ENCODE measurements at places on chromosomes 7 and 10.

- peak; percentile 26 for DNase-seq
Measured at GRCh38 chr10:100656454-100656853, 88.9 kb upstream of the PAX2 start.

DNA sequence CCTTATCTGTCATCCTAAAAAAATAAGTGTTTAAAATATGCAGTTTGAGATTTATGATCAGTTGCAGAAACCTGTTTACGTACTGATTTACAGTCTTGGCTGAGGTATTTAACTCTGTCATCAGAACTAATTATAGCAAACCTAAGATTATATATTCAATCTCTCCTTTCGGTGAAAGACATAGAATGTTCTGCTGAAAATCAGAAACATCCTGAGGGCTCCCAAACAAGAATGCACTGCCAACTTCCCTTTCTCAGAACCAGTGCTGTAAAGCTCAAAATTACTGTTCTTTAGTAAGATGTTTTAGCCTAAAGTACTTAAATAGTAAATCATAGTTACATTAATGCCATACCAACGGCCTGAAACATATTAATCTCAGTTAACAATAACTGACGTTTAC is 34.3 kb downstream of the FAM204A start:
- DNase-seq: no peak

GRCh38 chr10:112774798-112775197 is 175.2 kb upstream of the TCF7L2 start:
- DNase-seq: no peak

- DNase-seq: peak; percentile 96
Measured at GRCh38 chr10:78302989-78303854, 269.6 kb downstream of the RPS24 start.

DNA sequence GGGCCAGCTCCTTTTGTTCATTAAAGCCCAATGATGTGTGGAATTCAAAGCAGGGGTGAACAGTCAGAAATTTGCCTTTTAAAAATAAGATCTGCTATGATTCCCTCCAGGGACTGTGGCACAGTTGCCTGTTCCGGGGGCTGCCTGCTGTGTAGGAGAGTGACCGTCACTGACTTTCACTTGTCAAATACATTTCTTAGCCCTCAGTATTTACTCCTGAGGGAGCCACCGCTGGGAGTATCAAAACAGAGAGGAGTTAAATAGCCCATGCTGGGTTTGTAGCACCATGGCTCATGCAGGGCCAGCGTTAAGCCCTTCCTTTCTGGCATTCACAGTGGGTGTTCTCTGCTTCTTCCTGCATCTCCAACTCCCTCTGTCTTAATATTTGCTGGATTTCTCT is 897.8 kb downstream of the SORCS3 start:
- no peak for DNase-seq

GRCh38 chr7:35993676-35994606 is 159.1 kb upstream of the EEPD1 start:
- DNase-seq: no peak

- DNase-seq: no peak
Measured at GRCh38 chr7:117674617-117675016, 194.8 kb downstream of the CFTR start.

GRCh38 chr7:4800487-4800886 is 25.1 kb downstream of the AP5Z1 start:
- DNase-seq: no peak

- no peak for DNase-seq
Measured at GRCh38 chr10:78894841-78895195, 173.9 kb upstream of the ZMIZ1 start.

- DNase-seq: no peak
Measured at GRCh38 chr7:27125986-27126394, 4.6 kb downstream of the HOXA4 start.

DNA sequence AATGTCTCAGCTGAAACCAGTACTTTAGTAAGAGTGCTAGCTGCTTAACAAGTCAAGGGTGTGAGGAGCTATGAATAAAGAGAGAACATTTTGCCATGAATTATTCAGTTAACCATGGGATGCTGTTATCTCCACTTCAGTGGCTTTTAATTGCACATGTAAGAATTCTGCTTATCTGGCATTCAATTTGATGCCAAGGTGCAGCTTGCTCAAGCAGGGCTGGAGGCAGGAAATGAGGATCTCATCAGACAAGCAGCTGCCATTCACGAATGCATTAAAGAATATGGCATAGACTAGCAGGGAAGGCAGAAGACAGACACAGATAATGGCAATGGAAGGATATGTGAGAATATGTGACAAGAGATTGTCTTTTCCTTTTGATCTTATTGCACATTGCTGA is 697.8 kb downstream of the NRG3 start:
- DNase-seq: no peak

DNA sequence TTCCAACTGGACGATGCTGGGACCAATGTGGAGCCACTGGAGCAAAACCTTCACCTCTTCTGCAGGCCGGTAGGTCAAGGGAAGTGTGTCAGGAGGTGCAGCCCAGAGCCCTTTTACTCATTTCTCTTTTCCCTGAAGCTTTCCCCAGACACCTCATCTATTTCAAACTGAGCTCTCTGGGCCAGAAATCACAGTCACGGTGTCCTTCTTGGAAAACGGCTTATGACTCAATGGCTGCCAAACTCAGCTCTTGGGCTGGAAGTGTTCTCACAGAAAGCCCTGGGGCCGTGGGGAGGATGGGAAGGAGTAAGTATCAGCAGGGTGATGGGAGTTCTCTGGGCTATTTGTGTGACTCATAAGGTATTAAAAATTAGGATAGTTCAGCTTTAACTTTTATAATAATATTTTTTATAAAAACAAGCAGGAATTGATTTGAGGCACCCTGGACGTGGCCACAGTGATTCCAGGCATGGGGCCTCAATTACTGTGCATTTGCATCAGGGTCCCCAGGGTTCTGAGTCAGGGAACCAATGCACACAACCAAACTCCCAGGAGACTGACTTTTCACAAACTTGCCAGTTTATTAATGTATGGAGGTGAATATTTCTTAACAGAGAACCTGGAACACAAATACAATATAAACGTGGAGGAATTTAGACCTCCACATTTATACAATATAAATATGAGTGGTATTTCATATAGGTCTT is 187.4 kb upstream of the TMEM72 start:
- DNase-seq: no peak

GRCh38 chr7:11665357-11665756 is 166.6 kb downstream of the THSD7A start:
- no peak for DNase-seq

DNA sequence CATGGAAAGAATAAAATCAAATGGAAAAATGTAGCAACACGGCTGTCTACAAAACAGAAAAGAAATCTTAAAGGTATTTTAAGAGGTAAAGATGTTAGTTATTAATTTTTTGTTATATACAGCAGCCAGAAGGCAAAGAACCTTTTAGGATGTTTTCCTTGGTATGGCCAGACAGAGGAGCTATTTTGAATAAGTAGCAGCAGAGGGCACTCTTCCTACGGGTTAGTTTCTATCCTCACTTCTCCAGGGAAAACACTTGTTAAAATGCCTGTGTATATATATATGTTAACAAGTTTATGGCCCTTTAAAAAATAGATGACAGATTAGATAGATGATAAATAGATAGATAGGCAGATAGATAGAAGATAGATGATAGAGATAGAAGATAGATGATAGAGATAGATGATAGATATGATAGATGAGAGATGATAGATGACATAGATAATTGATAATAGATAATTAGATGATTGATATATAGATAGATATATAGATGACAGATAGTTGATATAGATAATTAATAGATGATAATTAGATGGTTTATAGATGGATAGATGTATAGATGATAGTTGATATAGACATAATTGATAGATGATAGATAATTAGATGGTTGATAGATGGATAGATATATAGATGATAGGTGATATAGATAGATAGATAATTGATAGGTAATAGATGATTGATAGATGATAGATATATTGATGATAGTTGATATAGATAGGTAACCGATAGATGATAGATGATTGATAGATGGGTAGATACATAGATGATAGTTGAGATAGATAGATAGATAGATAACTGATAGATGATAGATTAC is 57.8 kb upstream of the WIPF3 start:
- DNase-seq: no peak

DNA sequence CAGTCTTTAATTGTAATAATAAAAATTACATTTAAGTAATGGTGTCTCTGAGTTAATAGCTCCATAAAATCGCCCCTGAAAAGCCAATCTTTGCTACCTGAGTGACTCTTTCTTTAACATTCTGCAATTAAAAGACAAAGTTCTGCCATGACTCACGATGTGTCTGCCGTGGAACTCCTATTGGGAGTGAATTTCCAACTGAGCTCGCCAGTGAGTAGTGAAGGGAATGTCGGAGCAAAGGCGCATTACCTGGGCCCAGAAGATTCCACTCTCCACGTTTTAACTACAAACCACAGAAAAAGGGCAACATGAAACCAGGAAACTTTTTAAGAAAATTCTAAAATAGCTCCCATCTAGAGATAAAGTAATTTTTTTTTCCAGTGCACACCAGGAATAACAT is 36.9 kb upstream of the RNF32 start:
- DNase-seq: no peak

- DNase-seq: no peak
Measured at GRCh38 chr7:17463511-17464085, 165.1 kb downstream of the AHR start.

DNA sequence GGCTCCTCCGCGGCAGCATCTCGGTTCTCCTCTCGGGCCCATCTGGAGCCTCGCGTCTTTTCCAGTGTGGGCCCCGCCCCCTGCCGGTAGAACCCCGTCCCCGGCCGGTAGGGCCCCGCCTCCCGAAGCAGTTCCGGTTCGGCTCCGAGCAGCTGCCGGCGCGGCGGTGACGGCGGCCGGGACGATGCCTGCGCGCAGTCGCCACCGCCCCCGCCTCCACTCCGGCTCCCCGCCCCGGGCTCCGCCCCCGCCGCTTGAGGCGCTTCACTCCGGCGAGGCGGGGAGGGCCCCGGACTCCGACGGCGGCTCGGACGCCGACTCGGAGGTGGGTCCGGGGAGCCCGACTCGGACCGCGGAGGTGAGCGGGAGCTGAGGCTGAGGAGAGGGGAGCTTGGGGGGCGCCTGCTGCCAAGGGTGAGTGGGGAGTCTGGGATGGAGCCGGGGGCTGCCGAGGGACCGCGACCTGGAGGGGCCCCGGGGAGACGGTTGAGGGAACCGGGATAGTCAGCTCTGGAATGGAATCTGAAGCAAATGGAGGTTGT is at the start of gene SAMD8:
SAMD8 (plus strand) TSS at position 292 of the 542 bp plus-strand sequence. CDS start 38,873 bp downstream, outside the sequence.
- DNase-seq: peak; percentile 99

GRCh38 chr7:15662451-15662850 is 24.0 kb downstream of the MEOX2 start:
- DNase-seq: no peak

DNA sequence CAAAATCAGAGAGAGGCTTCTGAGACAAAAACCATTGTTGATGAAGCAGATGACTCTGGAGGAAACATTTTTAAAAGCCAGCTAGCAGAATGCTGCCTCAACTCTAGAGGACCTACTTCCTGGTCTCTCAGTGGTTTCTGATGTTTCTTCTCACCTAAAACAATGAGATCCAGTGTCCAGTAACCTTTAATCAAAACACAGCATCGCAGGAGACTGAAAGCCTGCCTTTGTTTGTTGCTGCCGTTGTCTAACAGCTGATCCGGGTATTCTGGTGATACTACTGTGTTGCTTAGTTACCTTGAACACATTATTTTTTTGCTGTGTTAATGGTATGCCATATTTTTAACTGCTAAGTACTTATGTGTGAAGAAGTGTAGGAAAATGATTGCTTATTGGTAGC is 70.9 kb downstream of the WIPF3 start:
- DNase-seq: no peak

DNA sequence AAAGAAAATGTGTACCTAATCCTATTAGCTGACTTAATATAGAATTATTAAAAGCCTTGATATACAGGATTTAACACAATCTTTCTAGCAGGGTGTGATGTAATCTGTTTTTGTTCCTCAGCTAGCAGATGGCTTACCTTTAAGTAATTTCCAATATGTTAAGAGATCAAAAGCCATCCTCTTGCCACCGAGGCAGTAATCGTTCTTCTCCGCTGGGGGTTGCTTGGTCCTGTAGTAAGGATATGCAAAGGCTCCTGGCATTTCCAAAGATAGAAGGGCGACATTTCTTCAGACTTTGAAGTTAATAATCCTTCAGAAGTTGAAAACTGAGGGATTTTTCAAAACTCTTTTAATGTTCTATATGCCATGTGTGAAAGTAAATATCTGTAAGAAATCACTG is 156.4 kb downstream of the FZD1 start:
- DNase-seq: no peak
